Vagina (tissue), 2 donors: ENCODE measurements at places on chromosomes 7 and 10. TPM values are rescaled to one million over a fixed set of nuclear protein-coding genes. Genes with fewer than 3 reads are reported as not detected.

- DNase-seq: no peak
- H3K4me3 ChIP-seq: no peak overlapping the region
- no peaks in the 10 kb centered on the region for H3K4me1 ChIP-seq
Measured at GRCh38 chr7:22680482-22680911, 46.5 kb upstream of the IL6 start.

- H3K36me3 ChIP-seq: no peaks in the 10 kb centered on the region
- no peak for DNase-seq
- no peaks in the 10 kb centered on the region for H3K4me1 ChIP-seq
- no peak overlapping the region for H3K27ac ChIP-seq
Measured at GRCh38 chr7:13282377-13282980, 595.0 kb downstream of the ARL4A start.

The LRRTM3 gene
- total RNA-seq: 0.25 TPM

GRCh38 chr7:80098795-80099194 lies 35.8 kb upstream of the GNAI1 start:
- H3K4me3 ChIP-seq: no peak overlapping the region
- DNase-seq: no peak
- H3K36me3 ChIP-seq: no peaks in the 10 kb centered on the region
- H3K4me1 ChIP-seq: no peaks in the 10 kb centered on the region
- no peak overlapping the region for H3K27ac ChIP-seq
- H3K27me3 ChIP-seq: no peaks in the 10 kb centered on the region

- H3K4me3 ChIP-seq: no peak overlapping the region
- no peaks in the 10 kb centered on the region for H3K4me1 ChIP-seq
- H3K27ac ChIP-seq: no peak overlapping the region
- DNase-seq: no peak
Measured at GRCh38 chr7:157553256-157553655, 216.5 kb downstream of the DNAJB6 start.

The SPDYE16 gene
- total RNA-seq: not detected

The UPP1 gene
- 79.8 TPM for total RNA-seq

The C10orf67 gene
- total RNA-seq: not detected

The ZNF239 gene
- 3.2 TPM for total RNA-seq

GRCh38 chr10:33067481-33067880 lies 109.5 kb upstream of the ITGB1 start:
- no peaks in the 10 kb centered on the region for H3K27me3 ChIP-seq
- H3K36me3 ChIP-seq: no peaks in the 10 kb centered on the region
- H3K4me1 ChIP-seq: no peaks in the 10 kb centered on the region
- H3K4me3 ChIP-seq: no peak overlapping the region
- no peak overlapping the region for H3K27ac ChIP-seq

The PPP1R3C gene
- 26.3 TPM for total RNA-seq

The METTL27 gene
- not detected for total RNA-seq

GRCh38 chr7:78686189-78686588 lies 767.3 kb downstream of the MAGI2 start:
- no peaks in the 10 kb centered on the region for H3K36me3 ChIP-seq
- no peaks in the 10 kb centered on the region for H3K27me3 ChIP-seq
- no peak for DNase-seq
- H3K4me1 ChIP-seq: no peaks in the 10 kb centered on the region
- H3K4me3 ChIP-seq: no peak overlapping the region

DNA sequence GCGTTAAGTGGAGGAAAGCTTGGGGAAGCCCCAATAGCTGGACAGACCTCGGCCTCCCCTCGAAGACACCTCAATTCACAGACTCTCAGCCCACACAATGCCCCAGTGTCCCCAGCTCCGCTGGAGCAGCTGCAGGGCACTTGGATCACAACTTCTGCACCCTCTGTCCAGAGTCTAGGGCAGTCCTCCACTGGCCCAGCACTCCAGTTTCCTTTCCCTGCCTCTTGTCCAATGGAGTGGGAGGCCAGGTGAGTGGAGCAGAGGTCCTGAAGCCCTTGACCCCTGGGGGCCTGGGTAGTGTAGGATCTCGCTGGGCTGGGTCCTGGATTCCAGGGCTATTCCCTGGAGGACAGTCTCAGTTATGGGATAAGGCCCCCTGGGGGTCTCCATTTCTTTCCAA lies 11.9 kb downstream of the SFRP5 start:
- H3K36me3 ChIP-seq: peaks cover 44% of the 10 kb centered on the region
- no peak for DNase-seq
- H3K27me3 ChIP-seq: no peaks in the 10 kb centered on the region
- H3K4me1 ChIP-seq: no peaks in the 10 kb centered on the region

DNA sequence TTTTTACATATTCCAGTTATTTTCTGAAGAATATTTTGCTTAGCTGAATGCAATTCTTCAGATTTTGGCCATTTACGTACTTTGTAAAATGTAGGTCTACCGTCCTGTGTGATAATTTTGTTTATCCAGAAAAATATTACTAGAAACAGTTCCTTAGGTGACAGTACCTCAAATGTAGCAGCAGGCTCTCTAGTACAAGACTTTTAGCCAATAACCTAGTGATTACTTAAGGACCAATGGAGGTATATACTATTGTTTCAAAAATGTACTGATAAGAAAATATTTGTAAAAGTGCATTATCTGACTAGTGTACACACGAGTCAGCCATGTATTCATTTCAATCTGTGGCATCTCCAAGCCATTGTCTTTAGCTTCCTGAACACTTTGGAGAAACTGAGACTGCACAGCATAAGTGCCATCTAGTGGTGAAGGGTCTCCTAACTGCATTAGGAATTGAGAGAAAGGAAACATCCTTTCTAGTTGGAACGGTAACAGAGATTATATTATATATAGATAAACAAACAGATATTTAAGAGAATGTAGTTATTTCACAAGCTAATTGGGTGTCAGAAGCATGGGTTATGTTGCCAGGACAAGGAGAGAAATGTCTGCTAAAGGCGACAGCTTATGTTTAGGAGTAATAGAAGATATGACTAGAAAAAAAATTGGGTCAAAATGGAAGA lies 23.7 kb downstream of the RTKN2 start:
- no peak overlapping the region for H3K27ac ChIP-seq
- H3K4me1 ChIP-seq: peaks cover 12% of the 10 kb centered on the region
- H3K27me3 ChIP-seq: no peaks in the 10 kb centered on the region
- H3K36me3 ChIP-seq: no peaks in the 10 kb centered on the region
- DNase-seq: no peak
- H3K4me3 ChIP-seq: no peak overlapping the region

The ARID5B gene
- 75.9 TPM for total RNA-seq

DNA sequence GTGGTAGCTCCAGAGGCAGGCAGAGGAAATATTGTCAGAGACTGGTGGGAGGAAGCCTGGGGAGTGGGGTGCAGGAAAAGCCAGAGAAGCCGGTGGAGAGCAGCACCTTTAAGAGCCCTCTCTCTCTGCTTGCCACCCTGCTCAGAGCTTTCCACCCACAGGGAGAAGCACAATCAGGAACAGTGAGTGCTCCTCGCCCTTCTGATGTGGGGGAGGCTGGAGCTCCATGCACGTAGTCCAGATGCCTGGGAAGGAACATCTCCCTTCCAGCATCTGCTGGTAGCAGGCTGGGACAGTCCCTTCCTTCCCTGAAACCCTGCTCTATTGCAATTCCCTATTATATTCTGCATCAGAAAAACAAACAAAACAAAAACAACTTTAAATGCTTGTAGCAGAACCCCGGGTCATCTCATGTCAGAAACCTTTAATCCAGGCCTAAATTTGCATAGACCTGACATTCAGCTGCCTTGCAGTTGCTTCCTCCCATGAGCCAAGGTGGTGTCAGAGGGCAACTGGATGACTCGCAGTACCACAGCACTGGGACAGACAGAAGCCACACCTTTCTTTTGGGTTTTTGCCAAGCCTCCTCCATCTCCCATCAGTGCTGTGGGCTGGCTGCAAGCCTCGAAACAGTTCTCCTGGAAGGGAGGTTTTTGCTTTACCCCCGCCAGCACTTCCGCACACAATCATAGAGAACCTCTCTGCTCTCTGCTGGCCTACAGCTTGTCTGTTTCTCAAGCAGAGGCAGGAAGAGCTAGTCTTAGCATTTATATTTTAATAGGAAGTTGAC lies 13.1 kb downstream of the AVPI1 start:
- no peaks in the 10 kb centered on the region for H3K27me3 ChIP-seq
- H3K4me3 ChIP-seq: no peak overlapping the region
- peaks cover 10% of the 10 kb centered on the region for H3K4me1 ChIP-seq
- no peak overlapping the region for H3K27ac ChIP-seq

The DRGX gene
- total RNA-seq: not detected

The GPC2 gene
- 7.4 TPM for total RNA-seq

DNA sequence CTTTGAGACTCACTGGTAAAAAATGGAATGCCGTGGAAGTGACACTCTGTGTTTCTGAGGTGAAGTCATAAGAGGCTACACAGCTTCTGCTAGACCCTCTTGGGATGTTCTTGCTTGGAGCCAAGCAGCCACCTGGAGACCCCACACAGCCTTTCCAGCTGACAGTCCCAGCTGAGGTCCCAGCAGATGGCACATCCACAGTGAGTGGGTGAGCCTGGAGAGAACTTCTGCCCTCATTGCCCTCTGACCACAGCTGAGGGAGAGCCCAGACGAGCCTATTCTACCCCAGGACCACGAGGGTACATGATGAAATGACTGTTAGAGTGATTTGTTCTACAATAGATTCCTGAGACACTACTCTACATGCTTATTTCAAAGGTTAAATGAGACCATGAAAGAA lies 44.3 kb downstream of the CXCL12 start:
- no peak overlapping the region for H3K4me3 ChIP-seq
- peaks cover 22% of the 10 kb centered on the region for H3K4me1 ChIP-seq
- H3K27me3 ChIP-seq: no peaks in the 10 kb centered on the region
- H3K27ac ChIP-seq: no peak overlapping the region

The GPR85 gene
- total RNA-seq: not detected

GRCh38 chr10:120456143-120456625 lies 843 bp upstream of the PLPP4 start:
- peak; percentile 49 for DNase-seq
- no peaks in the 10 kb centered on the region for H3K36me3 ChIP-seq
- H3K27ac ChIP-seq: no peak overlapping the region
- H3K4me1 ChIP-seq: peaks cover 19% of the 10 kb centered on the region

- no peaks in the 10 kb centered on the region for H3K36me3 ChIP-seq
- H3K4me1 ChIP-seq: no peaks in the 10 kb centered on the region
- H3K27ac ChIP-seq: no peak overlapping the region
- H3K27me3 ChIP-seq: no peaks in the 10 kb centered on the region
- no peak for DNase-seq
Measured at GRCh38 chr7:137366995-137367394, 23.5 kb upstream of the PTN start.

DNA sequence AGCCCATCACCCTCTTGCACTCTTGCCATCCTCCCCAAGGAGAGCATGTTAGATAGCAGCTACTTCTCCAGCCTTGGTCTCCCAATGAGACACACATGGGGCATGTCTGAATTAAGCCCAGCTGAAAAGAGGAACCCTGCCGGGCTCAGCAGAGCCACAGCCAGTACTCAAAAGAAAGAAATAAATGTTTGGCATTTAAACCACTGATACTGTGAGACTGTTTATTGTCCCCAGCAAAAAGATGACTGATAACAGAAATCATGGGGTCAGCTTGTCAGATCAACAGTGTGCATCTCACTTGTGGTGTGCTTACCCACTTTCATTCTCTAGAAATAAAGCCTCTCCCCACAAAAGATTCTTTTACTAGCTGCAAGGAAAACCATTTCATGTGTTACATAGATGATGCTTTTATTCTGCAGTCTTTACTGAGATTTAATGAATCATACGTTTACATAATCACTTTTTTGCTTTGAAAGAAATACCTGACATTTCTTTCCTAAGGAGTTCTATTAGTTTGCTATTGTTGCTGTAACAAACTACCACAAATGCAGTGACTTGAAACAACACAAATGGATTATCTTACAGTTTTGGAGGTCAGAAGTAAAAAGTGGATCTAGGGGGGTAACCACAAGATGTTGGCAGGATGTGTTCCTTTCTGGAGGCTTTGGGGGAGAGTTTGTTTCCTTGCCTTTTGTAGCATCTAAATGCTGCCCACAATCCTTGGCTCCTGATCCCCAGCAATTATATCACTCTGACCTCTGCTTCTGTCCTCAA lies 20.9 kb downstream of the ANKRD7 start:
- no peaks in the 10 kb centered on the region for H3K4me1 ChIP-seq
- H3K27me3 ChIP-seq: no peaks in the 10 kb centered on the region
- H3K4me3 ChIP-seq: no peak overlapping the region
- H3K36me3 ChIP-seq: no peaks in the 10 kb centered on the region
- H3K27ac ChIP-seq: no peak overlapping the region

The NPY4R2 gene
- 0.49 TPM for total RNA-seq

DNA sequence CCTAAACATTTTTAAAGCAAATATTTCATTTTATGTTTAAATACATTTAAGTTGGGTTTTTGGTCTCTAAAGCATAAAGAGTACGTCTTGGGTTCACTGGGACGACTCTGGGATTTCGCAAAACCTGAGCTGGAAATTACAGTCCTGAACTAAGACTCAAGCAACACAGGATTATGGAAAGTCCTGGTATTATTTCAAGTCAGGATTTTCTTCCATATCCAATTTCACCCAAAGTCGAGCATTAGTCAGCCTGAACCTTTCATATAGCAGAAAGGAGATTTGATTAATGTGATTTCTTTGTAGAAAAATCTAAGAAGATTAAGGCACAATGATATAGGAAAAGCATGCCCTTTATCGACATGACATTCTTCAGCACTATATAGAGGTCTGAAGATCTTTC lies 100.0 kb downstream of the MTERF1 start:
- no peaks in the 10 kb centered on the region for H3K4me1 ChIP-seq
- H3K36me3 ChIP-seq: no peaks in the 10 kb centered on the region
- H3K27me3 ChIP-seq: no peaks in the 10 kb centered on the region
- H3K27ac ChIP-seq: no peak overlapping the region

GRCh38 chr7:36459236-36459960 lies 69.7 kb downstream of the ANLN start:
- H3K27me3 ChIP-seq: no peaks in the 10 kb centered on the region
- H3K4me1 ChIP-seq: no peaks in the 10 kb centered on the region
- no peak for DNase-seq
- no peaks in the 10 kb centered on the region for H3K36me3 ChIP-seq
- H3K27ac ChIP-seq: no peak overlapping the region

DNA sequence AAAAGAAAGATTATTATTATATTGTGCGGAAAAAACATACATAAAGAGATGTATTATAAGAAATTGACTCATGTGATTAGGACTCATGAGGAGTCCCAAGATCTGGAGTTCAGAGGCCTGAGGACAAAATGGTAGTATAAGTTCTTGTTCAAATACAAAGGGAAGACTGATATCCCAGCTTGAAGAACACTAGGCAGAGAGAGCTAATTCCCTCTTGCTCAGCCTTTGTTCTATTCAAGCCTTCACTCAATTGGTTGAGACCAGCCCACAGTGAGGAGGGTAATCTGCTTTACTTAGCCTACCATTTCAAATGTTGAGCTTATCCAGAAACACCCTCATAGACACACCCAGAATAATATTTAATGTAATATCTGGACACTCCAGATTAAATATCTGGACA lies 1683.8 kb downstream of the REEP3 start:
- H3K4me3 ChIP-seq: no peak overlapping the region
- H3K27ac ChIP-seq: no peak overlapping the region
- DNase-seq: no peak
- H3K4me1 ChIP-seq: no peaks in the 10 kb centered on the region
- H3K27me3 ChIP-seq: no peaks in the 10 kb centered on the region

The CASP7 gene
- 13.8 TPM for total RNA-seq

DNA sequence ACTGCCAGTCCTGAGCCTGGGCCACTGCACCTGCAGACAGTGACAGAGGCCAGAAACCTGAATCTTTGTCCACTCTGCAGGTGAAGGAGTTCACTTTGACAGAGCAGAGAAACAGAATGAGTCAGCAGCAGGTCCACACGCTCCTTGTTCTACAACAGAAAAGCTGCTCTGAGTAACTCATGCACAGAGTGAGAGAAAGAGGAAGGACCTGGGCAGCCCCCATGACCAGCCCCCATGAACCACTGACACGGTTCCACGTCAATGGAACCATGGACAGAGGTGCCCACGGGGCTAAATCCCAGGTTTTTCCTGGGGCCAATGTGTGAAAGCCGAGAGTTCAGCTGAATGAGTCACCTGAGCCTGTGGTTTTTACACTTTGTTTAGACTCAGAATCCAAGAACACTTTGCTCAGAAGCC lies 40.8 kb upstream of the CTBP2 start:
- H3K4me1 ChIP-seq: no peaks in the 10 kb centered on the region
- no peak overlapping the region for H3K4me3 ChIP-seq
- H3K36me3 ChIP-seq: no peaks in the 10 kb centered on the region
- no peak overlapping the region for H3K27ac ChIP-seq
